ENCODE measurements at places on chromosomes 2 and 18. TPM values are rescaled to one million over a fixed set of nuclear protein-coding genes. Genes with fewer than 3 reads are reported as not detected.

The GREB1 gene
- total RNA-seq: 134 TPM

The MDH1B gene
- total RNA-seq: 0.98 TPM

The TMEM247 gene
- not detected for total RNA-seq

GRCh38 chr2:74267068-74267467 lies 68.7 kb downstream of the MTHFD2 start:
- DNase-seq: no peak

GRCh38 chr18:10128921-10129501 lies 215.2 kb downstream of the VAPA start:
- DNase-seq: no peak

DNA sequence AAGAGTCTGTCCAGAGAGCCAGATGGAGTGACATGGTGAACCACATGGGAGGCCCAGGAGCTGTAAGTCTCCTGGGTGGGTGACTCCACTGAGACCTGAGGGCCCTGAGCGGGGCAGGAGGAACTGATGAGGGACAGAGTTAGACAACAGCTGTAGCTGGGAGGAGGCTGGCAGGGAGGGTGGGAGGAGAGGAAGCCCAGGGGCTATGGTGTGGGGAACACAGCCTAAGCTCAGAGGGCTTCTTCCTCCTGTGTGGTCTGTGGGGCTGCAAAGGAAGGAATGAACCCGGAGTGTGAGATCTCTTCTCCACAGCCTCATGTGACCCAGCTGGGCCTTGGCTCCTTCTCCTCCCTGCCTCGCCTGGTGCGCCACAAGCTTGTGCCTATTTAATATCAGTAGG lies 395.6 kb upstream of the HS6ST1 start:
- no peak for DNase-seq

GRCh38 chr2:119756837-119757236 lies 2.9 kb upstream of the PTPN4 start:
- DNase-seq: no peak

DNA sequence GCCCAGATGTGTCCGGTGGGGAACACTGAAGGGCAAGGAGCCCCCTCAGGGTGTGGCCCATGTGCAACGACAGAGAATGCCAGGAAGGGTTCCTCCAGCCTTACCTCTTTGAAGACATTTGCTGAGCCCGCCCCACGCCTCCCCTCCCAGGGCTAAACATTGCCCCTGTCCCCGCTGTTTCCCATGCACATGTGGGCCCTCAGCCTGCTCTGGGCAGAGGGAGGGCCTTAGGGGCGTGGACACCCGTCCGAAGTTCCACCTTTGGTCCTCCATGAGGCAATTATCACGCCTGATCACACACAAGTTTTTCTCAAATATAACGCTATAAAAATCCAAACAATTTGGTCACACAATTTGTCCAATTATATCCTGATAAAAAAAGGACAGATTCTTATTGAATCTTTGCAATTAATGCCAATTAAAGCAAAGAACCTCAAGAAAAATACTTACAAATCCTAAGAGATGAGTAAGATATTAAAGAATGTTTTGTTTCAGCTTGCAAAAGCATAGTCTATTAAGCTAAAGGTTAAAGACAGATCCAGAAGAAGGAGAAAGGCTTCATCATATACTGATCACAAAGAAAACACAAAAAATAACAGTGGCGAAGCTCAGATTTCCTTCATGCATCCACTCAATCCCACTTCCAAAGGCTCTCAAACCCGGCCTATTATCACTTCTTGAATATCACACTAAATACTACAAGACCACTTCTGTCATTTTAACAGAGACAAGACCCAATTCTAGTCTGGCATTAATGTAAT lies 55.2 kb upstream of the LDLRAD4 start:
- no peak for DNase-seq

GRCh38 chr2:222887124-222887523 lies 26.3 kb downstream of the ACSL3 start:
- DNase-seq: no peak

DNA sequence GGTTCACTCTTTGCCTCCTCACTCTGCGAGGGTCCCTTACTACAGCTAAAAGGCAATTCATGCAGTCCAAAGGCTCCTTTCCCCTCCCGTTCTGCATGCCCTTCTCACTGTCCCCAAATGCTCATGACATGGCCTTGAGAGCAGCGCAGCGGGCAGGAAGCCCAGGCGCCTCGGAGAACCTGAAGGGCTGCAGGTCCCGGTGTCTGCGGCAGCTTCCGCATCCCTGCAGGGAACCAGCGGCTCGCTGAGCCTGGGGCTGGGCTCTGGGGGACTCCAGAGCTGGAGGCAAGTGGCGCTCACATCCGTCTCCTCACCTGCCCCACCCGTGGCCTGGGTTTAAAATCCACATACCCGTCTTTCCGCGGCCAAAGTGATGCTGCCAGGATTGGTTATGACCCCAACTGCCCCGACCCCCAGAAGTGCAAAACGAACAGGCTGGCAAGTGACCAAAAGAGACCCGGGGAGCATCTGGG lies 462 bp upstream of the CIDEA start:
- peak; percentile 42 for DNase-seq

Measured in glutamatergic neuron (in vitro differentiated cells).